Immature natural killer cell (primary cell): ENCODE measurements at places on chromosomes 7 and 10.

- peaks cover 8% of the 10 kb centered on the region for H3K4me1 ChIP-seq
These were observed 23.1 kb downstream of the PAPOLB start for GRCh38 chr7:4838626-4839334.

DNA sequence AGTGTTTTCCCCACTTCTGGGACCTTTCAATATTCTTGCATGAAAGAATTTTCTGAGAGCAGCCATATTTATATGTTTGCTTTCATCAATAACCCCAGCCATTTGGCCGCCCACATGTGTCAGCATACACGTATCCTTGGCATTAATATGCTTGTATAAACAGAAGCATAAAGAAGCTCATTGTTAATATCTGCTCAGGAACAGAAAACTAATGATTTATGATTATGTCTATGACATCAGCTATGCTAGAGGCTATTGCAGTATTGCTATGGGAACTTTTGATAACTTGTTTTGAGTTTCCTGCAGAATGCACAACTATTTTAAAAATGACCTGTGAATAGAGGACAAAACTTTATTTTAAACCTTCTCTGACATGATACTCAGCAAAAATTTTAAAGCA is 300.9 kb upstream of the MTPN start:
- H3K27ac ChIP-seq: no peak overlapping the region
- H3K4me3 ChIP-seq: no peak overlapping the region
- no peak for DNase-seq

DNA sequence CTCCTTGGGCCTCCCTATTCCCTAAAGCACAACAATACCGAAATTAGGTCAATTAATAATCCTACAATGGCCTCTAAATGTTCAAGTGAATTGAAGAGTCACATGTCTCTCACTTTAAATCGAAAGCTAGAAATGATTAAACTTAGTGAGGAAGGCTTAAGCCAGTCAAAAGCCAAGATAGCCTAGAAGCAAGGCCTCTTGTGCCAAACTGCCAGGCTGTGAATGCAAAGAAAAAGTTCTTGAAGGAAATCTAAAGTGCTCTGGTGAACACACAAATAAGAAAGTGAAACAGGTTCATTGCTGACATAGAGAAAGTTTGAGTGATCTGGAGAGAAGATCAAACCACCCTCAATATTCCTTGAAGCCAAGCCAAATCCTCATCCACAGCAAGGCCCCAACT is 57.2 kb downstream of the SLC29A4 start:
- peaks cover 2% of the 10 kb centered on the region for H3K4me1 ChIP-seq
- H3K27me3 ChIP-seq: no peaks in the 10 kb centered on the region
- peak overlapping the region; percentile 68 for H3K27ac ChIP-seq
- no peak overlapping the region for H3K4me3 ChIP-seq

DNA sequence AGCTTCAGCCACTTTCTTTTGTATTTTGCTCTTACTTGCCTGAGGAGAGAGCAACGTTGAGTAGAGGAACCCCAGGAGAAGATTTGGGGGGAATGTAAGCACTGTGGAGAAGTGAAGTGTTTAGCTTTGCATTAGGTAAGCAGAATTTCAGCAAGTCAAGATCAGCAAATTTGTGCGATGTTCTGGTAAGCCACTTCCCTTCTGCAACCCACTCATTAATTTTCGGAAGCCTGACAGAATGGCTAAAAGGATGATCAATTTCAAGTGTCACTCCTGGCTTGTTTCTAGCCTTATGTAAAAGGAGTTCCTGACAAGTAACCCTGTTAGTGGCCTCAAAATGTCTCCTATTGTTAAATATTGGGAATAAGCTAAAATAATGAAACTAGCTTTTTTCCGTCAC is 48.5 kb upstream of the NXPH1 start:
- no peaks in the 10 kb centered on the region for H3K4me1 ChIP-seq
- H3K4me3 ChIP-seq: no peak overlapping the region
- no peak for DNase-seq
- no peak overlapping the region for H3K27ac ChIP-seq
- no peaks in the 10 kb centered on the region for H3K36me3 ChIP-seq

DNA sequence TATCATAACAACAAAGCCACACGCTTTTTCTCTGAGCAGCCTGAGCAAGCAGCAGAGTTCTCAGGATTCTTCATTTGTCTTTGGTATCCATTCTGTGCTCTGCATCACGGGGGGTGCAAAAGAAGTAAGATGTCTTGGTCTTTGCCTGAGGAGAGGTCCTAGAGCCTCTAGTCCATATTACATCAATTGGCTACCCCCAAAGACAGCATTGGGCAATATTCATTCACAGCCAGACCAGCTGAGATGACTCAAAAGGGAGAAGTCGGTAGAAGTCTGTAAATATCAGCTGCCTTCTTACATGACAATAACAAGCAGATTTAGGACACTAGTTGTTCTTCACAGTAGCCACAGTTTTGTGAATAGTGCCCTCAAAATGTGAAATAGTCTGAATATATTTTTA is 66.6 kb downstream of the FZD1 start:
- no peak overlapping the region for H3K27ac ChIP-seq
- DNase-seq: no peak
- no peak overlapping the region for H3K4me3 ChIP-seq
- H3K4me1 ChIP-seq: no peaks in the 10 kb centered on the region
- H3K36me3 ChIP-seq: no peaks in the 10 kb centered on the region
- H3K27me3 ChIP-seq: peaks cover 3% of the 10 kb centered on the region

DNA sequence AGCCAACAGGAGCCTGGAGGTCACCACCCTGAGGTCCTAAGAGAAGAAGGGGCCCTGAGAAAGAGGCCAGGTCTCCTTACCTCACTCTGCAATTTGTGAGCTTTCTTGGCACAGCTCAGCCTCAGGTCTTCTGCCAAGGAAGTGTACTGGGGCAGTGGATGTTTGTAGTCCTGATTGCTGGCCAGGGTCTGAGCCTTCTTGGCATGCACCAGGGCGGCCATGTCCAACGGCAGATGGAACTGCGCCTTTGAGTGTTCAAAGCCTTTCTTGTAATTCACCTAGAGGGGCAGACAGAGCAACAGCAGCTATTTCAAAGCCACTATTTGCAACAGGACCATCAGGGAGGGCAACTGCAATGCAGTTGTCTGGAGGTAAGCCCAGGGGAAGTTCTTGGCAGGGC is 51.7 kb downstream of the NRAP start:
- H3K36me3 ChIP-seq: no peaks in the 10 kb centered on the region
- no peaks in the 10 kb centered on the region for H3K4me1 ChIP-seq
- no peak overlapping the region for H3K4me3 ChIP-seq
- no peak for DNase-seq
- no peak overlapping the region for H3K27ac ChIP-seq
- peaks cover 14% of the 10 kb centered on the region for H3K27me3 ChIP-seq

DNA sequence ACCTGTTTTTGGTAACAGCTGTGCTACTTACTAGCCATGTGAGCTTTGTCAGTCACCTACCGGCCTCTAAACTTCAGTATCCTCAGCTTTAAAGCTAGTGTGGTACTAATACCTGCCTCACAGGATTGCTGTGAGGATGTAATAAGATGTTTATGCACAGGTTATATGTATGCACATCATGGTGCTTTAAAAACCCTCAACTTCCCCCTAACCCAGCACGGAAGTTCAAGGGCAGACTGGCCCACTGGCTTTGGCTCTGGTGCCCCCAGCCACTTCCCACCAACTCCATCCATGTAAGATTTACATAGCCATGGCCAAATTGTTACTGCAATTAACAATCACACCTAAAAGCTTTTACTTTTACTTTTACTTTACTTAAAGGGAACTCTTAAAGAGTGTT is 676.0 kb upstream of the GALNT17 start:
- DNase-seq: no peak
- no peaks in the 10 kb centered on the region for H3K27me3 ChIP-seq
- no peak overlapping the region for H3K27ac ChIP-seq
- H3K4me3 ChIP-seq: no peak overlapping the region

DNA sequence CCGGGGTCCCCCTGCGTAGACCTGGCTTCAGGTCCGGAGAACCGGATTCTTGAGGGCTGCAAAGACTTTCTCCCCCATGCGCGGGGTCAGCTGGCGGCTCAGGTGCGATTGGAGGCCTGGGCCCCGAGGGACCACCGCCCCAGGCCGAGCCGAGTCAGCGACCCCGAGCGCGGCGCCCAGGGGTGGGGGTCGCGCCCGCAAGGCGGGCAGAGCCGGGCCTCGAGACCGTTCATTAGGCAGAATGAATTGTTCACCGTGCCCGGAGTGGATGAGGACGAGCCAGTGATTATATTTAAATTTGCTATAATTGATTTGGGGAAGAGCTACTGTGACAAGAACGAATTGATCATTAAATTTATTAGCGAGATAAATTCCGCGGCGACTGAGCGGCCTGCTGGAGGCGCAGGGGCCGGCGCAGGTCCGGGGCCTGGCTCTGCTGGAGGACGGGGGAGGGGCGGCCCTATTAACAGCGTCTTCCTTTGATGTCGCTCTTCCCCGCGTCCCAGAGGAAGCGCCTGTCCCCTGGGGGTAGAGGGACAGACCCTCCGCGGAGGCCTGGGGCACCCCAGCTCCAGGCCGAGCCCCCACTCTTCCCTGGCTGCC is 7.5 kb downstream of the MNX1 start:
- H3K36me3 ChIP-seq: no peaks in the 10 kb centered on the region
- no peak overlapping the region for H3K27ac ChIP-seq

DNA sequence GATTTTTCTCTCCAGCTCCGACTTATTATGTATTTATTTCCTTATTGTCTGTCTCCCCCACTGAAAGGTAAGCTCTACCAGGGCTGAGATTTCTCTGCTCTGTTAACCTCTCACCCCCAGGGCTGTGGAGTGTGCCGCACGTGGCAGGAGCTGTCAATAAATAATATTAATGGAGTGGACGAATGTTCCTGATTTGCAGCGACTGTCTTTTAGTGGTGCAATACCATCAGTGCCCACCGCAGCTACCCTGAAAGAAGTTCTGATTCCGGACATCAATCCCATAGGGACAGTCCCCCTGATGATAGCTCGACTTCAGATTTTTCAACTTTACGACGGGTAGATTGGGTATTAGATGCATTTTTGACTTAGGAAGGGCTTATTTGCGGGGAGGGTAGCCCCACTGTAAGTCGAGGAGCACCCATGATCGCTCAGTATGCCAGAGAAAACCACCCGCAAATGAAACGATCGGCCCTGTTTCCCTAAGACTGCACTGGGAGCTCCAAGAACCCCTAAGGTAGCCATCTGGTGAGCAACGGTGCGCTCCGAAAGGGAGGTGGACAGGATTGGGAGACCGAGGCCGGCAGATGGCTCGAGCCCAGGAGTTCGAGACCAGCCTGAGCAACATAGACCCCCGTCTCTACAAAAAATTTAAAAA is 986 bp upstream of the PPP2R2D start:
- peak overlapping the region; percentile 92 for H3K27ac ChIP-seq
- H3K4me3 ChIP-seq: peak overlapping the region; percentile 86
- no peak for DNase-seq
- no peaks in the 10 kb centered on the region for H3K36me3 ChIP-seq

- no peaks in the 10 kb centered on the region for H3K27me3 ChIP-seq
- no peaks in the 10 kb centered on the region for H3K36me3 ChIP-seq
- DNase-seq: no peak
- no peak overlapping the region for H3K4me3 ChIP-seq
These were observed 236.5 kb downstream of the RELN start for GRCh38 chr7:103752995-103753394.

DNA sequence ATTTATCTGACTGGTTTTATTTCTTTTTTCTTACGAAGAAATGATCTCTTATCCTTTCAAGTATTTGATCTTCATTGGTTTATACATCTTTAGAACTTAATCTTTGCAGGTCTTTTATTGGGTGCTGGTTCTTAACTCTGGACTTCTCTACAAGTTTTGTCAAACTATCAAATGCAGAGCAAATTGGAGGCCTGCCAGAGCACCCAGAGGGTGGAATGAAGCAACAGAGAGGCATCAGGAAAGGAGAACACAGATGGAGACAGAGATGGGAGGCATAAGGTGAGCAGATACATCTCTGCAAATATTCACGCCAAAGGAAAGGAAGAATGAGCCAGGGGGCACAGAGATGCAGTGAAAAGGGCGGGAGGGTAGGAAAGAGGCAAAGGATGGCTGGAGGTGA is 130.3 kb downstream of the PKD1L1 start:
- H3K4me1 ChIP-seq: no peaks in the 10 kb centered on the region
- H3K36me3 ChIP-seq: no peaks in the 10 kb centered on the region
- no peak overlapping the region for H3K27ac ChIP-seq
- no peaks in the 10 kb centered on the region for H3K27me3 ChIP-seq
- H3K4me3 ChIP-seq: no peak overlapping the region

DNA sequence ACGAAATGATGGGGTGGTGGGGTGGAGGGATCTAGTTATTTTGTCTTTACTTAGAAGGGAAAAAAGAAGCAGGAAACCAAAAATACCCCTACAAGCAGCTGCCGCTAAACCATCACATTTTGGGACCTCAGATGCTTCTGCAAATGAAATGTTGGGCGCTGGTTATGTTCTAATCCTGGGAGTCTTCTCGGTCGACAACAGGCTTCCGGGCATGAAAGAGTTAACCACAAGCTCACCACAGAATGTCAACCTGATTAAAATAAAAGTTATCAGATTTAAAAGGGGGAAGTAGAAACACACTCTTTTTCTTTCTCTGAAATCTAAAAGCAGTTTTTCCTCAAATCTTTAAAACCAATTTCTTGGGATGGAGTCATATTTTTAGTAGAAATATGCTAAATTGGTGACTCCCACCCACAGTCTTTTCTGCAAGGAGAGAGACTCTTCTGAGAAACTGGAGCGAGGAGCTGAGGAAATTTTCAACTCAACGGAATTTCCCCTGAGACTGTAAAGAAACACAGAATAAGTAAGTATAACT is 16.8 kb downstream of the IL2RA start:
- peaks cover 4% of the 10 kb centered on the region for H3K27me3 ChIP-seq
- H3K4me1 ChIP-seq: peaks cover 28% of the 10 kb centered on the region
- no peak overlapping the region for H3K27ac ChIP-seq
- no peak overlapping the region for H3K4me3 ChIP-seq
- DNase-seq: no peak

DNA sequence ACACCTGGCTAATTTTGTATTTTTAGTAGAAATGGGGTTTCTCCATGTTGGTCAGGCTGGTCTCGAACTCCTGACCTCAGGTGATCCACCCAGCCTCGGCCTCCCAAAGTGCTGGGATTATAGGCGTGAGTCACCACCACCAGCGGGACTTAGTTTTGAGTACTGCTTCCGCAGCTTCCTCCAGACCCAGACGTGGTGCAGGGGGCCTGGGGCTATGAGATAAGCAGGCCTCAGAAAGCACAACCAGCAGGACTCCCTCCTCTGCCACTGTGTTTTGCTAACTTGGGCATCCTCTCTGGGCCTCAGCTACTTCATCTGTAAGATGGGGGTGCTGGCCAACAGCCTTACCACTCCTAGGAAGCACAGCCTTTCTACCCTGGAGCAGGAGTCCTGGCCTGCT is 37.8 kb downstream of the GOLGA7B start:
- DNase-seq: no peak
- peaks cover under 1% of the 10 kb centered on the region for H3K27me3 ChIP-seq
- peaks cover 12% of the 10 kb centered on the region for H3K4me1 ChIP-seq
- no peak overlapping the region for H3K4me3 ChIP-seq
- H3K27ac ChIP-seq: no peak overlapping the region

DNA sequence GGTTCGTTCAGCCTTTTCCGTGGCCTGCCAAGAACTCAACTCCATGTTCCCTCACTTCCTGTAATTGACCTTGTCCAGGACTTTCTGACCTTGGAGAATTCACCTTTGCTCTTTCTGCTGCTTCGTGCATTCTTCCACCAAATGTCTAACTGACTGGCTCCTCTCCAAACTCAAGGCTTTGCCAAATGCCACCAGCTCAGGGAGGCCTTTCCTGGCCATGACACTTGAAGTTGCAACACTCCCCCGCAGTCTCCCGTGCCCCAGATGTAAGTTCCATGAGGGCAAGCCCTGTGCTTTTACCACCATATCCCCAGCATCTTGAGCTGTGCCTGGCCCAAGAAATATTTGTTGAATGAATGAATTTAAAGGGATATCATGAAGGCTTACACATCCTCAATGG is 238.4 kb downstream of the ARHGAP21 start:
- H3K4me1 ChIP-seq: no peaks in the 10 kb centered on the region
- no peaks in the 10 kb centered on the region for H3K36me3 ChIP-seq
